ENCODE measurements at places on chromosomes 5 and 9.

DNA sequence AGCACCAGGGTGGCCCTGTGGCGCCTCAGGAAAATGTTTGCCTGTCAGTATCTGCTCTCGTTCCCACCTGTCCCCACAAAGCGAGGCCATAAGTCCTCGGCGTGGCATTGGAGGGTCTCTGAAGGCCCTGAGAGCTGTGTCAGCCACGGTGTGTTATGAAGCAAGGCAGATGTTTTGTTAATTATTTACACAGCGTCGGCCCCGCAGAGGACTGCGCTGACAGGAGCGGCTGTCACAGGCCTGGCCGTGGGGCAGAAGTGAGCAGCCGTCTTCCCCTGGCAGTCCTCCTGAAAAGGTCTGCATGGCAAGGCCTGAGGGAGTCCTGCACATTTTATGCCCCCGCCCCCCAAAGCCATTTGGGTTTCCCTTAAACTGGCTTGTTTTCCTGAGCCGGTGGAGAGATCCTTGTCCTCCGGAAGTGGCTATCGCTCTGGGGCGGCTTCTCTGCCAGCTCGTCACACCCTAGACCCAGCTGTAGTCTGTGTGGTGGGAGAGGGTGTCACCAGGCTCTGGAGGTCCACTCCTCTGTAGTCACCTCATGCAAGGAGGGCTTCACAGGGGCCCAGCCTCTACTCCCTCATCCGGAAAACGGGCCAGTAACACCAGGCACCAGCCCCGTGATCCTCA, 6.2 kb downstream of the NEK6 start:
- DNase-seq: no peak

- DNase-seq: no peak
Measured at GRCh38 chr9:112447283-112447761, 39.3 kb upstream of the KIAA1958 start.

DNA sequence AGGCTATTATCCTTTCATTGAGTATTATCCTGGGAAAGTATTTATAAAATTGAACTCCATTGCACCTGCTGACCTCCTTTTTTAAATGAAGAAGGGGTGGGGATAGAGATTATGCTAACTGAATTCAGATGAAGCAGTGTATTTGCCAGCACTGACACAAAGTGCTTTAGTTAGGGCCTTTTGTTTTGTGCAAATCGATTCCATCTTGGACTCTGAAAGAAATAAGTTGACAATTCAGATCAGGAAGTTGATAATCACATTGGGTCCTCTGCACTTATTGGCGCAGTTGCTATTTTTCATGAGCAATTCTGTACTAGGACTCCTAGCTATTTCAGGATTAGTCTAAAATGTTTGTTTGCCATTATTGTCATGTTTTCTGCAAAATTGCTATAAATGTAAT, 101.6 kb upstream of the FSD1L start:
- no peak for DNase-seq

DNA sequence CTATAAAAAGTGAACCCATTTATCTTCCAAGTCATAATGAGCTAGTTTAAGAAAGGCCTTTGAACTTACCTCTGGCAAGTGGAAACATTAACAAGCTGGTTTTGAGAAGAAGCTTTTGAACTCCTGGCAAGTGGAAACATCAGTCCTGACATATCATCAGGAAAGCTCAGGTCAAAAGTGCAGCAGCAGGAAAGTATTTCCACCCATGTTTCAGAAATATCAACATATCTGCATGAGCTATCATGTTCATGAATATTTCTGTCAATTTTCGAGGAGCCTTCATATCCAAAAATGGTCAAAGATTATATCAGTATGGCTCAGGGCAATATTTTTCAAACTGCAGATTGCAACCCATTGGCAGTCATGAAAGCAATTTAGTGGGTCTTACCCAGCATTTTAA, 133.9 kb downstream of the PLK2 start:
- no peak for DNase-seq

- DNase-seq: no peak
Measured at GRCh38 chr5:154444556-154445421, 1.0 kb upstream of the SAP30L start.

GRCh38 chr9:79268806-79269205, 303.0 kb upstream of the TLE4 start:
- no peak for DNase-seq

DNA sequence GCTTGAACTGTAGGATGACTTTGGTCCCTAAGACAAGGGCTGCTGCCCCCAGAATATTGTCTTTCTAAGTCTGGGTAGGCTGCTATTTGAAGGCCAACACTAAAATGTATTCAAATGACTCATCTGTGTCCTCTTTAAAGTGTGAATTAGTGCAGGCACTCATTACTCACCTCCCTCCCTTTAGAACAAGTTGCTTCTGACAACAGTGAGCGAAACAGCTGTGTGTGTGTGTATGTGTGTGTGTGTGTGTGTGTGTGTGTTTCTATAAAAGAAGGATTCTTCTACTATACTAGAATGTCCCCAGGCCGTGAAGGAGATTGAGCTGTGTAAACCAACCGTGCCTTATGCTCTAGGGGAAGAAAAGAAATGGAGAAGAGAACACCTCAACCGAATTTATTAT, 1337.2 kb downstream of the PTPRD start:
- no peak for DNase-seq

DNA sequence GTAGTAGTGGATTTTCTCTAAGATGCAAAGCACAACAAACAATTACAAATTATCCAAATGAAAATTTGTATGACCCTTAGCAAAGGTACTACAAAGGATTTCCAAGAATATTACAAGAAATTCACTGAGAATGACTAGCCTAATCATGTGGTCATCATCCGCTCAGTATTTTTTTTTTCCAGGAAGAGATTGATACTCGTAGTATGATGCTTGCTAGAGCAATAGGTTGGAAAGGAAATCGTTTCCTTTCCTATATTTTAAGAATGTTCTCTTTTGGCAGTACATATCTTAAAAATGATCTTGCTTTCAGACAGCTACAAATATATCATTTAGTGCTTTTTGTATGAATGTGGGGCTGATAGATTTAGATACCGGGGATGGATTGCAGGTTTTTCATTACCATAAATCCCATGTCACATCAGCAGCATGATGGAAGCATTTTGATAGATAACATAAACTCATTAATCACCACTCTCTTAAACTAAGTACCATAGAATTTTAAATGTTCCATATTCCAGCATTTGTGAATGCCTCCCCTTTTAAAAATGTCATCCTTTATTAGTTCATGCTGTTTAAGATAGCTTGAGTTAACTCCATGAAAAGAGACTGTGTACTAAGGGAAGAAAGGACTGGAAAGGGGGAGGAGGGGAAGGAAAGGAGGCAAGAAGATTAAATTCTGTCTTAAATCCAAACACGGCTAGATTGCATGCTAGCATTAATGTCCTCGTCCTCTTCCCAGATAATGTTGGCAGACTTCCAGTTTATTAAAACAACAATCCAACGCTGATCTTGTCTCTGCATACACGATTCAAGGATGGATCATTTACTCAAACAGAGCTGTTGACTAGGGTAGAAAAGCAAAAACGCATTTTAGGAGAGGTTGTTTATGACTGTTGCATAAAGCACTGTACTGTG, 311.7 kb upstream of the ZNF608 start:
- no peak for DNase-seq

DNA sequence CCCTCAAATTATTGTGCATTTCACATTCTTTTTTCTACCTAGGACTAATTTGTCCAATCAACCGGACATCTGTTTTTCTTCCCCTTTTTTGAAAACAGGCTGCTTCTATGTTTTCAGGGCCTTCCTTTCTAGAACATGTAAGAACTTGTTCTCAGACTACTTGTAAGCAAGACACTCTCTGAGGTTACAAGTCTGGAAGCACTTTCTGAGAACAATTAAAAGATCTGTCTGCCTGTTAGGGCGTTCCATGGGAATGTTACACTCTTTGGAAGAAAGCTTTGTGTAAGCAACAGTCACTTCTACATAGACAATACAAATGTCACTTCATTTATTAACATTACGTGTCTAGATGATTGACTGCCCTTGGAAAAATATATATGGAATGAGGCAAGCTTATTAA, 50.9 kb upstream of the HSPB3 start:
- DNase-seq: no peak

DNA sequence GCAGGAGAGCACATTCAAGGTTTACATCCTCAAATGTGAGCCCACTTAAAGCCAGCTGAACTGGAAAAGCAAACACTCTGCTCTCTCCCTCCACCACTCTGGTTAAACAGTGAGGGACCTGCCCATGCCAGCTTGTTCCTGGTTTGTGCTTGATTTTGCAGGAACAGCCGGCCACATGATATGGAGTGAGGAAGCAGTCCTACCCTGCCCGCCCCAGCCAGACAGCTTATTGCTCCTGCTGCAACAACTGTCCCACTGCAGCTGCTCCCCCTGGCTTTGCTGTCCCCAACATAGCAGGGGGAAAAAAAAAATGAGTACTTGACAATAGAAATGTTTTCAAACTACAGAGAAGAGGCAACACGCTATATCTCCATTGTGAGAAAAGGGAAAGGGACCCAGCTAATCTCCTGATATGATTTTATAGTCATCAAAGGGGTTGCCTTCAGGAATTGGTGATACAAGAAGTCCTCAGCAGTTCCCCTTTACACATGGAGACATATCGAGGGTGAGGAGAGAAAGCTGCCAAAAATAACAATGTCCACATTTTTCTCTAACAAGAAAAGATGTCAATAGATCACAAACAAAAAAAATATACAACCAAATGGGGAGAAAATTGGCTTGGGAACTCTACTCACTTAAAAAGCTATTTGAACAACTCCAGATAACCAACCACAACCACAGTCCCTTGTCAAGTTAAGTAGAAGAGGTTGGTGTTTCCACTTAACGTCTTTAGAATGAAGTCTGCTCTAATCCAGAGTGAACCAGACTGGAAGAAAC, 4.6 kb downstream of the MYO10 start:
- no peak for DNase-seq

DNA sequence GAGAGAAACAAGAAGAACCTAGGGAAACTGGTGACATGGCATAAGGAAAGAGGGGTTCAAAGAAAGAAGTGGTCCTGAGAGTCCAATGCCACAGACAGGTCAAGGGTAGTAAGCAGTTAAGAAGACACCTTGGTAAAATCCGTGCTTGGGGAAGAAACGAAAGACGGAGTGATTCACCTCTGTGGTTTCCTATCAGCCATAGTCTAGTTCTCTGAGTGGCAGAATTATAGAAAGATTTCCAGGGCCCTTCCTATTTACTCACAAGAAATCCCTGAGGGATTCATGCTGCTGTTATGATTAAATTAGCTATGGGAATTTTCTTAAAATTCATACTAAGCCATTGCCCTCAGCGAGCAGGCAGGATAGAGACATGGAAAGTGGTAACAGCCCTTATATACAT, 31.7 kb downstream of the IL33 start:
- no peak for DNase-seq

- DNase-seq: no peak
Measured at GRCh38 chr9:138053996-138054752, 176.6 kb downstream of the CACNA1B start.

- DNase-seq: no peak
Measured at GRCh38 chr5:167571824-167572223, 719.6 kb upstream of the WWC1 start.

- no peak for DNase-seq
Measured at GRCh38 chr9:133861086-133861485, 122.9 kb upstream of the SARDH start.

DNA sequence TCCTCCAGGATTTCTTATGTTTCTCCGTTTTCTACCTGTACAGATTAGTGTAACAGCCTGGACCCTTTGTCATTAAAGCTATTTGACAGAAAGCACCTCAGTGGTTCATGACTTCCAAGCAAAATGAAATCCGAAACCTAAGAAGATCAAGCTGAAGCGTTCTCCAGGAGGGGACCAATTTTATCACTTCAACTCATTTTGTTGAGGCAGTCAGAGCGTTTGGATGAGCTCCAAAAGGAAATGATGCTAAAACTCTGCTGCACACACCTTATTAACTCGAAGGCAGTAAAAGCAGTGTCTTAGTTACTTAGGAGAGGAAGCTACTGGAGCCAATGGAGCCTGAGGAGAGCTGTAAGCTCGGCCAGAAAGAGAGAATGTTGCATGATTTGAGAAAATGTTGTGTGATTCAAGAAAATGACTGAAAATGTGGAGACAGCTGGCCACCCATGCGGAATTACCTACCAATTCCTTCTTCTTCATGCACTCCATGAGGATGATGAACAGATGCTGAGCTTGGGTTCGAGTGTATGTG, 346.7 kb upstream of the KLF9 start:
- no peak for DNase-seq

DNA sequence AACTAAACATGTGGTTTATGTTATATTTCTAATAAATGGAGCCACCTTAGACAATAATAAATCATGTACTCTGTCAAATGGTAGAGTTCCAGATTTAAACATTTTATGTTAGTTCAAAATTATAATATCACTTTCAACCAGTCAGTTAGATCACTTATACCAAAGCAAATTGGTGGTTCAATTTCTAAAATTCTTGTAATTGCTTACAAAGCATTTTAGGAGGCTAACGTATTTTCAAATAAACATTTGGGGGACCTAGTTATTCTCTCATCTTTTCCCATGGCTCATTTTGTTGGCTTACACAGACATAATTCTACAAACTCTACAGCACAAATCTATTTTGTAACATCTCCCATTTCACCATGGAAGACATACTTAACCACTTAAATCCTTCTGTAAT, 39.9 kb downstream of the EDIL3 start:
- DNase-seq: no peak

GRCh38 chr9:105355781-105356180, 92.1 kb upstream of the FSD1L start:
- no peak for DNase-seq

DNA sequence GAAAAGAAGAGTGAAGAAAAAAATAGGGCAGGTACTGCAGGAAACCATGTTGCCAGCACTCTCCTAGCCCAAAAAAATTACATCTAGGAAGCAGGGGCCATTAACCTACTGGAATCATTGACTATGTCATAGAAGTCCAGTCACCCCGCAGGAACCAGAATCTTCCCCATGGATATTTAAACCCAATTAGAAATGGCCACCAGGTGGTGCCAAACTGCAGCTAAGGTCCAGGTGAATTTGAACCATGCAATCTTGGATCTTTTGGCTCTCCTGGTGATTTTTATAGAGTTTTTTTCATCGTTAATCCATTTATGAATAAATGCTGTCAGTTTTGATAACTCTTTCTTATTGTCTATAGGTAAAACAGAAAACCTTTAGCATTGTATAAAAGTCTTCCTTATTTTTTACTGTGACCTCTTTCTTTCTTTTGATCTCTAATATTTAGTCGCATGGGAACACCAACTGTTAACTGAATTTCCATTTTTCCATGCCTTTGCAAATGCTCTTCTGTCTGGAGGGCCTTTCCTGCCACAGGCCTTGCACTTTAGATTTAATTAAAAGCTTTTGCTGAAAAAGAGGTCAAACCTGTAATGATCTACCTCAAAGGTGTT, 147.5 kb upstream of the FGF10 start:
- no peak for DNase-seq

DNA sequence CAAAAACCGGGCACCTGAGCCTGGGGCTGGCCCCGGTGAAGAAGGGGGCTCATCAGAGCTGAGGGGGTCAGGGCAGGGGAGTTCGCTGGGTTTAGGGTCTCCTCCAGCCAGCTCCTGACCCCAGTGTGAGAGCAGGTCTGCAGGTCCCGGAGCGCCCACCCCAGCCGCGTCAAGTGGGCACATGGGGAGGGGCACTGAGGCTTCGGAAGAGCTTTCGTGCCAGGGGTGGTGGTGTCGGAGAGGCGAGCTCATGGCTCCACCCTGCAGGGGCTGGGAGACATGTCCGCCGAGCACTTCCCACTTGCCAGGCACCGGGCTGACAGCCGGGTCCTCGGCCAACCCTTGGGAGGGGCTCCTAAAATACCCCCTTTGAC, 13.2 kb downstream of the VAV2 start:
- no peak for DNase-seq

- peak; percentile 1 for DNase-seq
Measured at GRCh38 chr9:107675351-107676259, 186.0 kb upstream of the KLF4 start.

- DNase-seq: no peak
Measured at GRCh38 chr9:107929443-107929842, 439.9 kb upstream of the KLF4 start.

All from T-helper 1 cell (primary cell).